B cell (primary cell): ENCODE measurements at places on chromosomes 6 and 20. TPM values are rescaled to one million over a fixed set of nuclear protein-coding genes. Genes with fewer than 3 reads are reported as not detected.

DNA sequence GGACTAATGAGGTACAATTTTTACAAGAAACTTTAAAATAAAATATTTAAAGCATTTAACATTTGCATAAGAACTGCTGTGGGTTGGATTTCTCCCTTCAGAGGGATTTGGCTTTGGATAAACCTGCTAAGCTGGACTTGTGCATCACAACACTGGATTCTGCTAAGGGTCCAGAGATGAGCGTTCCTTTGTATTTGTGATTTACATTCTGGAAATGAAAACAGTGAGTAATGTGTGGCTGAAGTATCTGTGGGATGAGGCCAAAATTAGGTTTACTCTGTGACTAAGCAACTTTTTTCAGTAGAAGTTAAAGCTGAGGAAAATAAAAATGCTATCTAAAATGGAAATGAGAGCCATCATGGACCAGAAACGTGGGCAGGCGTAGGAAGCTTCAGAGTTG is 494.3 kb downstream of the EPM2A start:
- DNase-seq: no peak

DNA sequence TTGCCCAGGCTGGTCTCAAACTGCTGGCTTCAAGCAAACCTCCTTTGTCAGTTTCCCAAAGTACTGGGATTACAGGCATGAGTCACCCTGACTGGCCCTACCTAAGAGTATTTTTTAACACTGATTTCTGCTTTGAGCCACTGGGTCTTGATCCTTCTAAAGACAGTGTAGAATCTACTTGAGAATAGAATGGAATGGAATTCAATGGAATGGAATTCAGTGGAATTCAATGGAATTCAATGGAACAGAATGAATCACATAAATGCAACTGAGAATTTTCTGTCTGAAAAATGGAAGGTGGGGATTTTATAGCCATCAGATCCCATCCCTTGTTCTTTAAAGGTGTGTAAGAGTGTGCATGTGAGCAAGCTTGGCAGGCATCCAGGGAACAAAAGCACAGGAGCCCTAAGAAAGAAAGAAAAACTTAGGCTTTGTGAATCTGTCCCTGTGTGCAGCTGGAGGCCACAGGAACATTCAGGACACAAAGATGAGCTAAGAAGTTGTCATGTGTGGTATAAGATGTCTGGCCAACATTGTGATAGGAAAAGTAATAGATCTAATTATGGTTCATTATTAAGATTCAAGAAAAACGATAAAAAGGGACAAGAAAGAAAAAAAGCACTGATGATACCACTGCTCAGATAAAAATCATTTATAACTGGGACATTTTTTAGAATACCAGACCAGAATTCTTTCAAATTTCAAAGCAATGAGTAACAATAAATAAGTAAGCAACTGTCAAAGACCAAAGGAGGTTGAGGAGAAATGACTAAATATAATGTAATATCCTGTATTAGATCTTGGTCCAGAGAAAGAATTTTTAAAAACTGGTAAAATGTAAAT is 681.0 kb upstream of the GJE1 start:
- no peak for DNase-seq

GRCh38 chr6:49913636-49914375 is 47.5 kb upstream of the CRISP1 start:
- no peak for DNase-seq

DNA sequence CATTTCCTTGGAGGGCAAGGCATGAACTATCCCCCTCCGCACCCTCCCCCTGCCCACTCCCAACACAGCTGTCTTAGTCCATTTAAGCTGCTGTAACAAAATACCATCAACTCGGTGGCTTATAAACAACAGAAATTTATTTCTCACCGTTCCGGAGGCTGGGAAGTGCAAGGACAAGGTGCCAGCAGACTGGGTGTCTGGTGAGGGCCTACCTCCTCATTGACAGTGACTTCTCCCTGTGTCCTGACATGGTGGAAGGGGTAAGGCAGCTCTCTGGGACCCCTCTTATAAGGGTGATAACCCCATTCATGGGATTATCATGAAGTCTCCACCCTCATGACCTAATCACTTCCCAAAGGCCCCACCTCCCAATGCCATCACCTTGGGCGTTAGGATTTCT is 114.3 kb upstream of the MAFB start:
- DNase-seq: no peak

DNA sequence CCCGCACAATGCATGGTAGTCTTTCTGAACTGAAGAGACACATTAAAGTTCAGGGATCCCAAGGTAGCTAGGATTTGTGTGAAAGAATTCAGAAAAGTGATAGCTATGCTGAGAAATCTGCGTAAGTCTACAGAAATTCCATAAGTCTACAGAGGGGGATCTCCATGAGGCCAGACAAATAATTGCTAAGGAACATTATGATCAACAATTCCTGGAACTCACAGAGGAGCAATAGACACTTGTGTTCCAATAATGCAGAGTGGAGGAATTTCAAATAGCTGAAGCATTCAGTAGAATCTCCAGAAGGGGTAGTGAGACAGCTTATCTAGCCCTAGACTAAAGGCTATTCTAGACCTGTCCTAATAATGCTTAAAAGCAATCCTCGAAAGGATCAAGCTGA is 315.7 kb upstream of the ECI2 start:
- no peak for DNase-seq

GRCh38 chr6:105753207-105753606 is 332.9 kb upstream of the PRDM1 start:
- DNase-seq: no peak

- DNase-seq: peak; percentile 67
Observed at GRCh38 chr20:62617711-62618483, 24.4 kb upstream of the SLCO4A1 start.

DNA sequence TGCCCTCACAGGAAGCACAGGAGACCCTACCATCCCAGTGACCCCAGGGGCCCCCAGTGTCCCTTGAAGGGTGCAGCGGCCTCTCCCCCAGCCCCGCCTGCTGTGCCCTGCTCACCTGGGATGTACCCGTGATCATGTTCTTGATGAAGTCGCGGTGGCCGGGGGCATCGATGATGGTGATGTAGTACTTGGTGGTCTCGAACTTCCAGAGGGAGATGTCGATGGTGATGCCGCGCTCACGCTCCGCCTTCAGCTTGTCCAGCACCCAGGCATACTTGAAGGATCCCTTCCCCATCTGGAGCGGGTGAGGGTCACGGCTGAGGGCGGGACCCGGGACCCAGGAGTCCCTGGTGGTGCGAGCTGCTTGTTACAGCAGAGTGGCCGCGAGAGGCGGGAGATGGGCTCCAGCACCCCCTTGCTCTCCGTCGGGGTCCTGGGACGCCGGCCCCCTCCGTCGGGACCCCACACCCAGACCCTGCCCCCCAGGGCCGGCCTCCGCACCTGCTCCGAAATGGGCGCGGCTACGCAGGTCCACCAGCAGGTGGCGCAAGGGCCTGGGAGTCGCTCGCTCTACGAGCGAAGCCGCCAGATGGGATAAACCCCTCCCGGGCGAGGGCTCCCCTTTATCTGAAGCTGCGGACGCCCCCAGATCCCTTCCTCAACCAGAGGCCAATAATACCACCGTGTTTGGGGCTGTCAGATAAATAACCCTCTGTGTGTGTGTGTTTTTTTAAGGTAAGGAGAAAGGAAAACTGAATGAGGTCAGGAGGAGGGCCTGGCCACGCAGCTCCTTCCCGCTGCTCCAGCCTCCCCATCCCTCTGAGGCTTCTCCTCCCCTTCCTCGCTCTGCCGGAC is 2.9 kb downstream of the EEF1A2 start:
- peak; percentile 84 for DNase-seq

The ATP6V1G2 gene
- 4.5 and 5.2 TPM in 2 replicates for polyA plus RNA-seq

The THBS2 gene
- not detected in 2 replicates for polyA plus RNA-seq
